ENCODE measurements at places on chromosomes 5 and 9. TPM values are rescaled to one million over a fixed set of nuclear protein-coding genes. Genes with fewer than 3 reads are reported as not detected.

Gene ENG
- 34.3 TPM for total RNA-seq

Gene PCDHGA11
- total RNA-seq, result 3.1 TPM

Gene BBLN
- 15.1 TPM for total RNA-seq

Gene LCN6
- total RNA-seq, result not detected

Gene MYORG
- total RNA-seq, result 1.5 TPM

Gene TAF11L2
- not detected for total RNA-seq

Gene PCDHB9
- 0.56 TPM for total RNA-seq

Gene PHF24
- 0.28 TPM for total RNA-seq

Gene CTNND2
- total RNA-seq, result not detected

Gene NUTM2G
- total RNA-seq, result not detected

Gene OGN
- 0.28 TPM for total RNA-seq

Gene PCDHAC2
- 0.19 TPM for total RNA-seq

Gene OLFM1
- 5.1 TPM for total RNA-seq

Gene BAAT
- total RNA-seq, result 0.19 TPM
